ENCODE measurements at places on chromosomes 11 and 22.

DNA sequence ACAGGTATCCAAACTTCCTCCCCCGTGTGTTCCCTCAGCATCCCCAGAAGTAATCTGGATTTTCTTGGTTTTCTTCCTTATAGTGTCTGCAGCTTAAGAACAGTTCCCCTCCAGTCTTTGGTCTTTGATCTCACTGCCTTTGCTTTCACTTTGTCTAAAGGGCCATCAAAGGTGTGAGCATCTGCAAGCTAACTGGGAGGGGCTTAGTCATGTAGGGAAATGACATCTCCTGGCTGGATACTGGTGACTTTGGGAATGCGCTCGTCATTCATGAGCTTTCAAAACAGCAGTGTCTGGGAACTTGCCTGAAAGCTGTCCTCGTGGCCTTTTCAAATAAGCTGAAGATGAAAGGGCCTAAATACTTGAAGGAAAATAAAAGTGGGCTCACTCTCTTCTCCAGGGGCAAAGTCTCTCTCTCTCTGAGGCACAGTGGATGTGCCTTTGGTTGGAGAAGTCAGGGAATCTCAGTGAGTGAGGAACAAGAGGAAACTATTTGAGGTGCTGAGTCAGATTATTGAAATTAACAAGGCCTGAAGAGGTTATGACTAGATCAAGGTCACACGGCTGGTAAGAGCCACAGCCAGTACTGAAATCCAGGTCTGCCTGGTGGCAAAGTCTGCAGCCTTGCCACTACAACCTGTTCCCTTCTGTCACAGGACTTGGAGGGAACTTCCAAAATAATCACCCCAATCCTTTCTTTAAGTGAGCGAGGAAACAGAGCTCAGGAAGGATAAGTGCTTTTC, 45.6 kb upstream of the TENM4 start:
- no peak for DNase-seq

DNA sequence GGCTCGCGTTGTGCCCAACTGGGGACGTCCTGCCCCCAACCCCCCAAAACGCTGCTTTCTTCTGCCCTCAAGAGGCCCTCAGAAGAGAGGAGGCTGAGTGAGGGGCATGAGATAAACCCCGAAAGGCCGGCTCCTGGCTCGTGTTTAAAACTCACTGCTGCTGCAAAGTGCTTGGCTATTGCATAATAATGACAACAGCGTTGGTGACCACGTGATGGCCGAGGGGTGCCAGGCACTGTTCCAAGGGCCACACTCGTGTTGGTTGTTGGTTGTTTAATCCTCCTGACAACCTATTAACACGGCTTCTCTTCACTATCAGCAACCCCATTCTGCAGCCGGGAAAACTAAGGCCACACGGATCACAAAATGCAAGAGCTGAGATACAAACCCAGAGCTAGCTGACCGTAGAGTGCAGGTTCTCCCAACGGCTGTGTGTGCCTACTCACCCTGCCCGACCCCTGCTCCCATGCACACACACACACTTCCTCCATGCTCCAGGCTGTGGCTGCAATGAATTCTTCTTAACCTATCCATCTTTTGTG, 51.0 kb downstream of the ANO1 start:
- DNase-seq, result no peak

DNA sequence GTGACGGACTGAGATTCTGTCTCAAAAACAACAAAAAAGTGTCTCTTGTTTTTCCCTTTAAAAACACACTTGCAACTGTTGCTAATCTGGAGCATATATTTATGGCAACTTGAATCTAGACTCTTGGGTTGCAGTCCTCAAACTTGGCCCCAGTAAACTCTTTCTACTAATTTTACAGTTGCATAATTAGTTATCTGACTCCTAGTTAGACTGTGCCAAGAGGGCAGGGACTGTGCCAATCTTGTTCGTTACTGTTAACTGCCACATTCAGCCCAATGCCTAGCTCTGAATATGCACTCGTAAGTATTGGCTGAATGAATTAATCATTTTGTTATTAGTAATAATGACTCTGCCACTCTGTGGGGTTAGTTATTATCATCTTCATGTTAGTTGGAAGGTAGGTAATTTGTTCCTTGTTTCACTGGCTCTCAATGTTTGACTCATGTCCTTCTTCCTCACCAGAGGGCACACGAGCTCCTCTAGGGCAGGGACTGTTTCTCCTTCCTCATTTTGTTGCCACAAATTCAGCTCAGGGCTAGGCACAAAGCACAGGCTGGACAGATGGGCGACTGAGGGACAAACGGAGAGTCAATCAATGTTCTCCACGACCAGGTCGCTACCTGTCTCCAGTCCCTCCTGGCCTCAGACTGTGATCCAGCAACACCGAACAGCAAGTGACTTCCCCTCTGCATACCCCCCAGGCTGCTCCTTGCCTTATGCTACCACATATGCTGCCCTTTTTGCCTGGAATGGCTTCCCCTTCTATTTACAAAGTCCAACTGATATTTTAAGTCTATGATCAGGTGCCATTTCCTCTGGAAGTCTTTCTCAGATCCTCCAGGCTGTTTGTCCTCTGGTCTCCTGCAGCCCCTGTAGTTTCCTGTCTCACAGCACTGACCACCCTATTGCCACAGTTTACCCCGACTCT, 9.0 kb downstream of the CLPB start:
- DNase-seq, result no peak

DNA sequence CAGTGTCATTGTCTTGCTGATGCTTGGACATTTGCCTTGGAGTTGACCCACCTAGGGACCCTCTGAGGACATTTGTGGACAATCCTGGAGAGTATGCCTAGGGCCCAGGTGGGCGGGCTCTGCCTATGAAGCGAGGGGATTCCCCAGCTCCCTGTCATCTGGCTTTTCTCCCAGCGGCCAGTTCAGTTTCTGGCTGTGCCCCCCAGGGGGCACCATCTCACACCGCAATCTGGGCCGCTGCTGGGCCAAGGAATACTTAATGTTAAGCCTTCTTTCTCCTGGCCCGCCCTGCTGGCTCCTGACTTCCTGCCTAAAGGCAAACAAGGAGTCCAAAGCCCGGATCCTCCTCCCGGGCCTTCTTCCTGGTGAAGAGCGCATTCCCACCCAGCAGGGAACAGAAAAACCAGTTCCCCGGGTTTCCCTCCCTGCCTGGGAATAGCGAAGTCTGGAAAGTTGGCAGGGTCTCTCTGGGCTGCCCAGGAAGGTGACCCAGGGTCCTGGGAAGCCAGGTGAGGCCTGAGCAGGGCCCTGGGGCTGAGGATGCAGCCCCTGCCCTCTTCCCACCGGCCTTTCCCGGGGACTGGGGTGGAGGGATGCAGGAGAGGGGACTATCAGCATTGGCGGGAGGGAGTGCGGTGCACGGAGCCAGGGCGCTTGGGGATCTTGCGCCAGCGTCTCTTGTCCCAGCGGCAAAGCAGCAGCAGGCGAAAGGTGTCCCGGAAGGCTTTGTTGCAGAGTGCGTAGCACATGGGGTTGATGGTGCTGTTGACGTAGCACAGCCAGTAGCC, 11.9 kb downstream of the CHRM1 start:
- peak; percentile 96 for DNase-seq

DNA sequence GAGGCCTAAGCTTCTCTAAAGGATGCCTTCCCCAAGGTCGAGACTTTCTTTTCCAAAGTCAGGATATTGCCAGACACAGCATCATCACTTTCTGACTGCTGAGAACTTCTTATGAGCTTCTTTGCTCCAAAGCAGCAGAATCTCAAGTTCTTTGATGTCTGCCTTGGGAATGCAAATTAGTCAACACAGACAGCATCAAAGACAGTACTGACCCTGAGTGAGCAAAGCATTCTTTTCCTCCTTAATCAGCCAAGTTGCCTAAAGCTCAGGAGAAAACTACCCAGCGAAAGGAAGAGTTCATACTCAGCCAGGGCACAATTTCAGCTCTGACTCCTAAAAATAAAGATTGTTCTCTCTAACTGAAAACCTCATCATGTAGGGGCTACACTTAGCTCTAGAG, 98.0 kb downstream of the SLC36A4 start:
- no peak for DNase-seq

DNA sequence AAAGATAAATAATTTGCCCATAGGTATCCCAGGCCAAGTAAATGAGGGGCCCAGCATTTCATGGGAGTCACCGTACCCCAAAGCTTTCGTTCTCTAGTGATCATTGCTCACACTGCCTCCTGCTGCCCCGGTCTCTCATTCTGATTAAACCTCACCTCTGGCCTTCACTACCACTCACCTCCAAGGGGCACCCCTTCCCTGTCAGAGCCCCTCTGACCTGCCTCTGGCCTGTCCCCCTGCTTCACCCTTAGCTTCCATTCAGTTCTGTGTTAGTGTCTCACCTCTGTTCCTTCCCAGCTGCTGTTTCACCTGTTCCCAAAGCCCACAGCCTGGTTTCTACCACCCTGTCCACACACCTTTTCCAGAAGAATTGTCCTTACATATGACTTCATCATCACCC, 150.3 kb upstream of the E2F8 start:
- no peak for DNase-seq

DNA sequence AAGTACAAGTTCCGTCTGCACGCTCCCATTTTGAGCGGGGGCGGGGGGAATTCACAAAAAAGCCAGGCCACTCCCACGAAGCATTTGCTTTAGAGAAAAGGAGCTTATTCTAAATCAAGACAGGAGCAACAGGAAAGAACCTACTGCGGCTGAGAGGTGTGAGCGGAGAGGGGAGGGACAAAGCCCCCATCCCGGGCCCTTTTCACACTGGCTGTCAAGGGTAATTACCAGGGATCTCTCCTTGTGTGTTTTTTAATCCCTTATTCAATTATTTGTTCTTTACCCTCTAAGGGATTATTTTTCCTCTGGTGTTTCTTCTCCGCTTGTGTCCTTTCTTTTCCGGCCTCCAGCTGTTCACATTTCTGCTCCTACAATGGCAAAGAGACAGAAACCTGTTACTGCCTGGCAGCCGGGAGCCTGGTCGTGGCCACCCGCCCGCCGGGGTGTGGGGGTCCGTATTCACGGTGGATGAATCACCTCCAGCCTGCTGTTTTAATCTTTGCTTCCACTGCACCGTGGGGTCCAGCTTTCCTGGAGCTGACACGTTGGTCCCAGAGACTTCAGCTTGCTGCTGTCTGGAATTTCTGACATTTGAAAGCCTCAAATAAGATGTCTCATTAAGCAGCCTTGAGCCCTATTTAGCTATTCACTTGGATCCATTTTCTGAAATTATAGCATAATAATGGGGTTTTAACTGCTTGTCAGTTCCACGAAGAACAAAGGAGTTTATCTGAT, 61.4 kb upstream of the FADD start:
- DNase-seq, result no peak

GRCh38 chr11:69394869-69395246, 86.6 kb upstream of the LINC01488 start:
- DNase-seq, result no peak

DNA sequence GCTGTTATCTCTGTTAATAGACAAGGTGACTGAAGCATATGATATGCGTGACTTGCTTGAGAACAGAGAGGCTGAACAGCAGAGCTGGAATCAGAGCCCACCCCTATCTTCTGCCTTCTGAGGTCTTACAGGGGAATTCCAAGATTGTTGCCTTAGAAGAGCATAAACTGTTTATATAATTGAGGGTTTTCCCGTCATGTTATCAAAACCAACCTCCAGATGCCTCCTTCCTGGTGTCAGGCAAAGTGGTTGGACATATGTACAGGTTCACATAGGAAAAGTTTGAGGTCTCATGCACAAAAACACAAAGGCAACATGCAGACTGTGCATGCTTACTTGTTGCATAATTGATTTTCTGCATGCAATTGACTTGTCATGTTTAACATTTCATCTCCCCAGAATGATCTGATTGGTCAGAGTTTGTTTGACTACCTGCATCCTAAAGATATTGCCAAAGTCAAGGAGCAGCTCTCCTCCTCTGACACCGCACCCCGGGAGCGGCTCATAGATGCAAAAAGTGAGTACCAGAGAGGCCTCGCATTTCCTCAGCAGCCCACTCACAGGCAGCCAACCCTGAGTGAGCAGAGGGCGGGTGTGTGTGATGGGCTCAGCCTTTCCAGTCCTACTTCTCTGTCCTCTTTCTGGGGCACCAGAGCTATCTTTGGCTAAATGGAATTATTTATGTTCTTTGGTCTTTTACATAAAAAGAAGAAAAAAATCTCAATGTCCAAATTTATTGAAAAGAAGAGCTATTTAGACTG, 88.9 kb downstream of the BMAL1 start:
- DNase-seq, result no peak

DNA sequence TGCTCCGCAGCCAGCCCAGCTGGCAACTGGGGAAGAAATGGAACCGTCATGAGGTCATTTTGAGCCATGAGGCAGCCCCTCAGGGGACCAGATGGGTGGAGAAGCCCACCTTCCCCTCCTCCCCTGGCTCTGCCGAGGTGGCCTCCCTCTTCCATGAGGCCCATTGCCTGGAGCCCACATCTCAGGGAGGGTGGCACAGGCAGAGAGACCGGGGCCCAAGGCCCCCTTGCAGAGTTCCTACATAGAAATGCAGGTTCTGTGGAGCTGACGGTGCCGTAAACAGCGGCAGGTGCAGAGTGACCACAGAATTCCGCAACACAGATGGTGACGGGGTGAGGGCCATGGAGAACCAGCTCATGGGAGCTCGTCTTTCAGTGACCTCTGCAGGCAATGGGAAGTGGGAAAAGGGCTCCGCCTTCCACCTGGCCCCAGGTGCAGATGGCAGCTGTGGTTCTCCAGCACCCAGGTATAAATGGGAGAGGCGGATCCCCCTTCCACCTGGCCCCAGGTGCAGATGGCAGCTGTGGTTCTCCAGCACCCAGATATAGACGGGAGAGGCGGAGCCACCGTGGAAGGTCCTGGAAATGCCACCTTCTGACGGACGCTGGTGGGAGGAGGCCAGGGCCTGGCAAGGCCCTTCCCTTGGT, 765.4 kb downstream of the BRD1 start:
- no peak for DNase-seq

- DNase-seq, result no peak
Observed at GRCh38 chr11:24421766-24422165, 75.1 kb upstream of the LUZP2 start.

- DNase-seq, result no peak
Observed at GRCh38 chr11:102853956-102854355, 10.5 kb upstream of the MMP3 start.

DNA sequence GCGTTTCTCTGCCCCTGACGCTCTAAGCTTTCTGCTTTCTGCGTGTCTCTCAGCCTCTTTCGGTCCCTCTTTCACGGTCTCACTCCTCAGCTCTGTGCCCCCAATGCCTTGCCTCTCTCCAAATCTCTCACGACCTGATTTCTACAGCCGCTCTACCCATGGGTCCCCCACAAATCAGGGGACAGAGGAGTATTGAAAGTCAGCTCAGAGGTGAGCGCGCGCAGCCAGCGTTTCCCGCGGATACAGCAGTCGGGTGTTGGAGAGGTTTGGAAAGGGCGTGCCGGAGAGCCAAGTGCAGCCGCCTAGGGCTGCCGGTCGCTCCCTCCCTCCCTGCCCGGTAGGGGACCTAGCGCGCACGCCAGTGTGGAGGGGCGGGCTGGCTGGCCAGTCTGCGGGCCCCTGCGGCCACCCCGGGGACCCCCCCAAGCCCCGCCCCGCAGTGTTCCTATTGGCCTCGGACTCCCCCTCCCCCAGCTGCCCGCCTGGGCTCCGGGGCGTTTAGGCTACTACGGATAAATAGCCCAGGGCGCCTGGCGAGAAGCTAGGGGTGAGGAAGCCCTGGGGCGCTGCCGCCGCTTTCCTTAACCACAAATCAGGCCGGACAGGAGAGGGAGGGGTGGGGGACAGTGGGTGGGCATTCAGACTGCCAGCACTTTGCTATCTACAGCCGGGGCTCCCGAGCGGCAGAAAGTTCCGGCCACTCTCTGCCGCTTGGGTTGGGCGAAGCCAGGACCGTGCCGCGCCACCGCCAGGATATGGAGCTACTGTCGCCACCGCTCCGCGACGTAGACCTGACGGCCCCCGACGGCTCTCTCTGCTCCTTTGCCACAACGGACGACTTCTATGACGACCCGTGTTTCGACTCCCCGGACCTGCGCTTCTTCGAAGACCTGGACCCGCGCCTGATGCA, at the start of gene MYOD1:
Gene MYOD1, plus strand, starts transcription at position 544 of the 910 bp plus-strand sequence. Its CDS starts 212 bp downstream, at position 756.
- DNase-seq, result no peak

GRCh38 chr11:105208019-105208418, 68.5 kb upstream of the CARD18 start:
- no peak for DNase-seq
